ENCODE measurements at places on chromosomes 16 and 17.
A peak's percentile ranks its signal among the peaks of the same experiment; 100 is the strongest.

- DNase-seq = no peak
Observed at GRCh38 chr17:76446449-76447231, 6.3 kb downstream of the UBE2O start.

DNA sequence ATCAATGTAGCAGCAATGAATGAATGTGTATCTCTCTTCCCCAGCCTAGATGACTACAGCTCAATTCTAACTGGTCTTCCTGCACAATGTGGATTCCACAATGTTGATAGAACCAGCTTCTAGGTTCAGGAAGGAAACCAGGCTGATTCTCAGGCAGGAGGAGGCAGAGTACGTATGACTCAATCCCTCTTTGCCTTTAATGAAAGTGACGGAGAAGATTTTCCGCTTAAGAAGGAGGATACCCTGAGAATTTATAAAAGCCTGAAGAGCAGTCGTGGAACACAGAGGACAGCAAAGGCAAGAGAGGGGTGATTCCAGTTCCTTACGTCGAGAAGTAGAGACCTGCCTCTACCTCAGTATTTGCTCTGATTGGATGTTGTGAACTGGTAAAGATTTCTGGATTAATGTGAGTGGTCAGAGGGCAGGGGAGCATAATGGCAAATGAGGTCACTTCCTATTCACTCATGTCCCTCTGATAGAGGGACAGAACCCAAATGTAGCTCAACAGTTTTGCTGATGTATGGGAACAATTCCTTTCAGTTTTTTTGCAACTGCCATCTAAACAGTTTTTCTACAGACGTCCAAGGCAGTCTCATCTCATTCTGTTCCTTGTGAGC is 15.0 kb upstream of the SLC16A11 start:
- DNase-seq = no peak

GRCh38 chr16:29806099-29806579 is at the start of gene MAZ:
TSS of gene MAZ (plus strand) at chr16:29806529. CDS start at chr16:29806702, 173 bp downstream.
- DNase-seq = no peak

DNA sequence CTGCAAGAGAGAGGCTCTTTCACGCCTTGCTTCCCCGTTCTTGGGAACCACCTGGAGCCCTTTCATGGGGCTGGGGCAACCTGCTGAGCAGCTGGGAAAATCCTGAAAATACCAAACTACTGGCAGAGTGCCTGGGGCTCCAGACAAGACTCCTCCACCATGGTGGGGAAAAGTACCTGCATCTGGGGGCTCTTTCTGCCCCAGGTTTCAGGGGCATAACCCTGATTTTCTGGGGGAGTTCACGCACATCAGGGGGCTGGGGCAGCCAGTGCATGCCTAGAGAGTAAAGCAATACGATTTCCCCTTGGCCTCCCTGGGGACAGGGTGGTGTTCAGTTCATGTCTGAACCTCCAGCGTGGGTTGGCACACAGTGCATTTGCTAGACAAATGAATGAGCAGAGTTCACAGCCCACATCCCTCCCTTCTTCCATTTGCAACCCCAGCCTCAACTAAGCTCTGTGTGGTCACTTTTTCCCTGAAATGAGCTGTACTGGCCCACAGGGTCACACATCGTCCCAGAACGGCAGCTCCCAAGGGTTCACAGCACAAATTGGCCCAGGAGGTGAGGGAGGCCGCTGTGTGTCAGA is 5.2 kb upstream of the CDC42EP4 start:
- DNase-seq = peak; percentile 22

DNA sequence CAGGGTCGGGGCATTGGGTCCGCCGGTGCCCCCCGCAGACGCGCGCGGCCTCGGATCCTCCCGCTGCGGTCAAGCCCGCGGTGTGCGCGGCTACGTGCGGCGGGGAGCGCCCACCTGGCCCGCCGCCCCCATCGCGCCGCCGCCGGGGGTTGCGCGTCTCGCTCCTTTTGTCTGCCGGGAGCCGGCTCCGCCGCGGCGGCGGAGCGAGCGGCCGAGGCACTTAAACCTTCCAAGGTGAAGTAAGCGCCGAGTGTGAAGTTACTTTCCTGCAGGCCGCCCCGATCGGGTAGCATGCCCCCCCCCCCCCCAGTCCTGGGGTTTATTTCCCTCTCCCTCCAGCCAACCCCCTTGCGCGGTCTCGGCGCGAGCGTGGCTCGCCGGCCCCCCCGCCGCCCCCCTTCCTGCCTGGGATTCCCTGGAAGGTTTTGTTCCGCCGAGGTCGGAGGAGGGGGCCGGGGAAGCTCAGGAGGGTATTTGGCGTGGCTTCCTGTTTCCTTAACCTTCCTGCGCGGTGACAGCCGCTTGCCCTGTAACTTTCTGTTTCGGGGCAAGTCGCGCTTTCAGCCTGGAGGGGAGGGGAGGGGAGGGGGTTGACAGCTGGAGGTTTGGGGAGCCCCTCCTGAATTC is 56.6 kb upstream of the GSE1 start:
- DNase-seq = peak; percentile 45

- no peak for DNase-seq
Observed at GRCh38 chr16:1749152-1750117, 21.9 kb downstream of the NME3 start.

- no peak for DNase-seq
Observed at GRCh38 chr17:69853541-69854224, 221.3 kb upstream of the KCNJ16 start.

DNA sequence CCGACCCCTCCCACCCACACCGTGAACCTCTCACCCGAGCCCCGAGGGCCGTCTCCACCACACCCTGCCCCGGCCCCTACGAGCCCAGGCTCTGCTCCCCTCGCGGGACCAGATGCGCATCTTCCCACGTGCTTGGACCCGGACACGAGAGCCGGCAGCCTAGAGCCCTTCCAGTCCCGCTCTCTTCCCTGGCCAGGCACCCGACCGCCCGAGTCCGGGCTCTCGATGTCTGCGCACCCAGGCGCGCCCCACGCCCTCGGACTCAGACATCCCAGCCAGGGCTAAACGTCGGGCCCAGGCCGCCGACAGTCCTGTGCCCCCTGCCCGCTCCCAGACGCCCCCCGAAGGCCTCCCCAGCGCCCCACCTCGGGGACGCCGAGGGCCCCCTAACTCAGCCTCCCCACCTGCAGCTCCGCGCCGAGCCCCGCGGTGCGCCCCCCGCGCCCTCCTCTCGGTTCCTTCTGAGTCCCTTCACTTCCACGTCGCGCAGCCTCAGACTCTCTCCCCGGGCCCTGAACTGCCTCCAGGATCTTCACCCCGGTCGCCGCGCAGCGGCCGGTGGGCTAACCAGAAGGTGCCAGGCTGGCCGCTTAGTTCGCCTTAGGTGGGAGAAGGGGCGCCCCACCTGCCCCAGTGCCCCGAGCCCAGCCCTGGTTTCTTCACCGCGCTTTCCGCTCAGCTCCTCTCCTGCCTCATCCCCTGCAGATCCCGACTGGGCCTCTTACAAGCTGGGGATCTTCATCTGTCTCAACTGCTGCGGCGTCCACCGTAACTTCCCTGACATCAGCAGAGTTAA is 688 bp downstream of the ADAP2 start:
- DNase-seq = no peak

DNA sequence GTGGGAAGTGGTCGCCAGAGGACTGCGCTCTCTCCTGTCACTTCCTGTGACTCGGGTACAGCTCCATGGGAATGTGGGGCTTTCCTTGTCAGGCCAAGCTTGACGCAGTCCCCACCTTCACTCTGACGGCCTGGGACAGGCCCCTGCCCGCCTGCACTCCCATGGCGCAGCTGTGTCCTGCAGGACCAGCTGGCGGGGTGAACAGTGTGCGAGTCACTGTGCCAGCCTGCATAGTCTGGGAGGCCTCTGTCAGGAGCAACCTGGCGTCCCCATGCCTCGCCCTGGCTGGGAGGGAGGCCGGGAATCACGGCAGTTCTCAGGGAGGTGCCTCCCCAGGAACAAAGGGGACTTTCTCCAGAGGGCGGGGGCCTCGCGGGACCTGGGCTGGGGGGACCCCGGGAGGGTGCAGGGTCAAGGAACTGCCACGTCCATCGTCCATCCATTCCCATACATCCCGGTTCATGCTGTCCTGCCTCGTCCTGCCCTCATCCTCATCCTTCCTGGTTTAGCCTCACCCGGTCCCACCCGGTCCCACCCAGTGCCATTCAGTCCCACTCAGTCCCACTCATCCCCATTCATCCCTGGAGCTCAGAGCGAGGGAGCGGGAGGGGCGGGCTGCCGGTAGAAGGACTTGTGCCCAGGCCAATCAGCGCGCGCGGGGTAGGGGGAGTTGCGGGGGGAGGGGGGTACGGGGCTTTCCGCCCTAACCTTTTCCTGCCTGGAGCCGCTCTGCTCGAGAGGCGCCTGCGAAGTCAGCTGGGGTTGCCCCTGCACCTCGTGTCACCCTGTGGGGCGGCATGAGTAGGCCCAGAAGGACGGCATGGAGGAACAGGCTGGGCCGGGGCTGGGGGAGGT is 13.4 kb downstream of the FLYWCH1 start:
- no peak for DNase-seq

- DNase-seq = no peak
Observed at GRCh38 chr17:63173450-63173849, 207.4 kb downstream of the TANC2 start.

DNA sequence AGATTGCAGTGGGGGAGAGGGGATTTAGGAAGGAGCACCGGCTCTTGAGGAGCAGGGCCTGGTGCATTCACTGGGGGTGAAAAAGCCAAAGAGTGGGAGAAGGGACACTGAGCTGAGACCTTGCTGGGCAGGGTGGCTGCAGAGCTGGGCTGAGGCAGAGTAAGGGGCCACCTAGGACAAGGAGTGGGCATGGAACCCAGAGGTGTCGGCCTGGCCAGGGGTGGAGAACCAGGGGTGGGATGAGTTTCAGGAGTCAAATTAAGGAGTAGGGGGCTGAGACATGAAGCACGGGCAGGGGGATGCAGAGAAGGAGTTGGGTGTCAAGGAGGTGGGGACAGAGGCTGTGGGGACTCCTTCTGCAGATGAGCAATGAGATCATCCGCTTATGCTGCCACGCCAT is 20.1 kb downstream of the DNAH2 start:
- DNase-seq = no peak

DNA sequence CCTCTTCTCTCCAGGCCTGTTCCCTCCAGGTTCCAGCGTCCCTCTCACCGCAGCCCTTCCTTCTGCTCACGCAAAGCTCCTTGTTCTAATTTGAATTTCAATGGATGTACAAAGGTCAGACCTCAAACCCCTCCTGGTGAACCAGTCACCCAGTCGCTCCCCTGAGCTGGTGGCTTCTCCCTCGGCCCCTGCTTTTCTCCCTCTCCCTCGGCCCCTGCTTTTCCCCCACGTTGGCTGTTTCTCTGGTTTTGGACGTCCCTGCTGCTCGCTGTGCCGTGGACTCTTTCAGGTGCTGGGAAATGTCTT is 8.6 kb upstream of the MSLN start:
- DNase-seq = no peak

DNA sequence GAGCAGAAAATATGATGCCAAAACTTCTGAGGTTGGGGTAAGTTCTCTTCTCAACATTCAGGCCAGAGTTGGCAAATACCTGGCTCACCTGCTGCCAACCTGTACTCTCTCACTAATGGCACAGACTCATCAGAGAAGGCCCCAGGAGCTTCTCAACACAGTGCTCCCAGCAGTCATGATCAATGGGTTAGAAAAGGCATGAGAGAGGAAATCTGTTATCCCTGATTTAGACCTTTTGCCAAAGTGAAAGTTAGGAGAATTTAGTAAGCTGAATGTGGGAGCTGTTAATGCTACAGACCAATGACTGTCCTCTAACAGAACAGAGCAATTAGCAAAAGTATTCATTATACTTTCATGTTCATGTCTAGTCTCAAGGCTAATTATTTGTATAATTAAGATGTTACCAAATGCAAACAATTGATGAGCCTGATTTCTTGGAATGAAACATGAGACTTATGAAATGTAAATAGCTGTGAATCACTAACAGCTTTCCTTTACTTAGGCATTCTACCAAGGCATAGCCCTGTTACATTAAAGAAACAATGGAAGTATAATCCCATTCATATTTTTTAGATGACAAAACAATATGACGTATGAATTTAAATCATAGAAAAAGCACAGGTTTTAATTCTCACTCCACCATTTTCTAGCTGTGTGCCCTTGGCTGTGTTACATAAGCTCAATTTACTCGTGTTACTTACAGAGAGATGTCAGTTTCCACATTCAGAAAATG is 68.7 kb upstream of the MARCHF10 start:
- DNase-seq = no peak

DNA sequence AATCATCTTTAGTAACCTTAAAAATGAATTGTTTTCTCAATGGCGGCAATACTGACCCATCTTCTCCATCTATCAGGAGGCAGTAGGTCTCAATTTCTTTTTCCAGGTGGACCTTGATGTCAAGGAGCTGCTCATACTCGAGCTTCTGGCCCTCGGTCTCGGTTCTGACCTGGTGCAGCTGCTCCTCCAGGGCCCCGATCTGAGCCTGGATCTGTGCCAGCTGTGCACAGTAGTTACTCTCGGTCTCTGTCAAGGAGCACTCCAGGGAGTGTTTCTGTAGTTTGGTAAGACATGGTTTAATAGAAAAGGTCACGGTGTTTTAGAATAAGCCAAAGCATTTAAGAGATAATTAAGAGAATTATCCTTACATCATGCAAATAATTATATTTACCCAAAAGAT is 4.9 kb downstream of the KRT27 start:
- peak; percentile 22 for DNase-seq

DNA sequence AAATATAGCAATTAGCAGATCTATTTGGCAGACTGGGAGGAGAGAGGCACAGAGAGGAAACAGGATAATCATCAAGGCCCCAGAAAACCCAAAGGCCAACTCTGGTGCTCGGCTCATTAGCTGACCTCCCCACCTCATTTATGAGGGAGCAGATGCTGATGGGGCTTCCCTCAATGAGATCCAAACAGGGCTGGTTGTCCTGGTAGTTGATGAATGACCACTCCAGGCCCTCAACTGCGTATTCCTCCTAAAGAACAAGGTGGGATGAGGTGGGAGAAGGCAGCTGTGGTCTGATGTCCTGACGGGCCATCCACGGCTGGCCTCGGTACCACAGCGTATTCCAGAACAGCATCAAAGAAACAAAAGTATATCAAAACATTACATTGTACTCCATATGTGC is 20.8 kb downstream of the ZNHIT3 start:
- no peak for DNase-seq

DNA sequence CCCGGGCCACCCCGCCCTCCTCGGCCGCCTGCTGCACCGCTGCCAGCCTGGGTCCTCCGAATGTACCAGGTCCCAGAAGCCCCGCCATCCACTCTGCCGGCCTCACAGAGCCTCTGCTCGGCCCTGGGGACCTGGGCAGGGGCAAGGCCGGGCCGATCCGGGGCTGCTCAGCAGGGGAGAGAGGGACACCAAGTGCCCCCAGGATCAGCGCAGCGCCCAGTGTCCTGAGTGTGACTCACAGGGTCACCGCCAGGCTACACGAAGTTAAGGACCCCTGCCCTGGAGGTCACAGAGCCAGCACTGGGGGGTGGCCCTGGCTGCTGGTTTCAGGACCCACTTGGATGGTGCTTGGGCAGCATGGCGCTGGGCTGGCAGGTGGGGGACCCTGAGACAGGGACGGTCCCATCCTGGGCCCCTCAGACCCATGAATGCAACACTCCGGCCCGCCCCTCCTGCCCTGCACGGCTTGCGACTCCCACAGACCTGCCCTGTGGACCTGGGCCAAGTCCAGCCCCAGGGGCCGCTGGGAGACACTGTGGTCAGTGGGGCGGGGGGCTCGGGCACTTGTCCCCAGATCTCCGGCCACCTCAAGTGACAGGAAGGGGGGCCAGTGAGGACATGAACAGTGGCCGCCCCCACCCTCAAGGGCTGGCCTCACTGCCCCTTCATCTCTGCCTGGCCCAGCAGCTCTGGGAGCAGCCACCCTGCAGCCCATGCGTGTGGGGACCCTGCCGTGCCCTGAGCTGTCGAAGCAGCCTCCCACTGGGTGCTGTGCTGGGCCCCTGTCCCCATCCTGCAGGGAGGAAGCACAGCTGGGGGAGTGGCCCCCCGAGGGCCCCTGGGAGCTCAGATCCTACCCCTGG is 23.2 kb upstream of the SSTR5 start:
- no peak for DNase-seq

- DNase-seq = no peak
Observed at GRCh38 chr17:62675701-62676100, 48.2 kb downstream of the MRC2 start.

All from NCI-H345 (cell line).